ENCODE measurements at places on chromosomes 11 and 22. TPM values are rescaled to one million over a fixed set of nuclear protein-coding genes. Genes with fewer than 3 reads are reported as not detected.

- DNase-seq, result no peak
Observed at GRCh38 chr11:119100994-119101758, 477 bp downstream of the DPAGT1 start.

GRCh38 chr11:4543561-4543960 lies 1.4 kb upstream of the OR52M1 start:
- DNase-seq, result no peak

DNA sequence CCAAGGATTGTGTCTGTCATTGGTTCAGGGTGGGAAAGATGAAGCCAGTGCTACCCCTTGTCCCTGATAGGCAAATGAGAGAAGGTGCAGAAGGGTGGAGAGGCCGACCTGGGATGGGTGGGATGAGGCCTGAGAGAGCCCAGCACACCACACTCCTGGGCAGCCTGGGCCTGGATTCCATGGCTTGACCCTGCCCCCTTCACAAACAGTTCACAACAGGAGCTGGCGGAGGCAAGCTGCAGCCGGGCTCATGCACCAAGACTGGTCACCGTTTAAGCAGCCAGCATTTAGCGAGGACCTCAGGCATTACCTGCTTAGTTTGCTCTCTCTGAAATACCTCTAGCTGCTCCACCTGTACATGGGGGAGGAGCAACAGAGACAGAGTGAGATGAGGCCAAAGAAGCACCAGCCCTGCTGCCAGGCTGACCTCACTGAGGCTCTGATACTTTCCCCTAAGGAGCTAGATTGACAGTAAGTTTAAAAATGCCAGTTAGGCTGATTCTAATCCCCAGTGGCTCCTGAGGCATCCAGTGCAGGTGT lies 13.5 kb downstream of the IL18BP start:
- no peak for DNase-seq

GRCh38 chr22:29727131-29727523 lies 7.3 kb downstream of the CABP7 start:
- peak; percentile 37 for DNase-seq

DNA sequence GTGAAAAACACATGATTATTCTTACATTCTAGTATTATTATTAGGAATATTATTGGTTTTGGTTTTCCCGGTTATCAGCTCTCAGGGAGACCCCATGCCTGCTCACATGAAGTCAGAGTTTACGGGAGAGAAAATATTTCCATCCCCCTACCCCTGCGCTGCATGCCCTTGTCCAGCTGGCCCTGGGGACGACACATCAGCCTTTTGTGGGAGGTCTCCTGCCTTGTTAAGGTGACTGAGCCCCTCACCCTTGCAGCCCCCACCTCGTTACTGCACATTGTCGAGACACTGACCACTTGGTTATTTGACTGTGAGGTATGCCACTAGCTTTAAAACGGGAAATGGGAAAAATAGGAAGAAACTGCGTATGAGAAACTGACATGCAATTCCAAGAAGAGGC lies 63.0 kb downstream of the PARVG start:
- DNase-seq, result no peak

GRCh38 chr11:68314203-68315170 lies 2.1 kb downstream of the LRP5 start:
- peak; percentile 77 for DNase-seq

DNA sequence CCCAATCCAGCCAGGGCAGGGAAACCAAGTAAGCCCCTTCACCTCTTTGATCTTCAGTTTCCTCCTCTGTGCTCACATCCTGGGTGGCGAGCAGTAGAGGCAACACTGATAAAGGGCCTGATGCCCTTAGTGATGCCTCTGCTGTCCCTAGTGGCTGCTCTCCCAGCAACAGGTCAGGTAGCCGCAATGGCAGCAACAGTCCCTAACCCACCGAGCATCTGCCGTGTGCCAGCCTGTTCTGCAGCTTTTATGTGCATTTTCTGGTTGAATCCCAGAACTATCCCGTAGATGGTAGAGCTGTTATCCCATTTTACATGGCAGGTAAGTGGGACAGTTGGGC lies 5.2 kb downstream of the SCYL1 start:
- DNase-seq, result no peak

DNA sequence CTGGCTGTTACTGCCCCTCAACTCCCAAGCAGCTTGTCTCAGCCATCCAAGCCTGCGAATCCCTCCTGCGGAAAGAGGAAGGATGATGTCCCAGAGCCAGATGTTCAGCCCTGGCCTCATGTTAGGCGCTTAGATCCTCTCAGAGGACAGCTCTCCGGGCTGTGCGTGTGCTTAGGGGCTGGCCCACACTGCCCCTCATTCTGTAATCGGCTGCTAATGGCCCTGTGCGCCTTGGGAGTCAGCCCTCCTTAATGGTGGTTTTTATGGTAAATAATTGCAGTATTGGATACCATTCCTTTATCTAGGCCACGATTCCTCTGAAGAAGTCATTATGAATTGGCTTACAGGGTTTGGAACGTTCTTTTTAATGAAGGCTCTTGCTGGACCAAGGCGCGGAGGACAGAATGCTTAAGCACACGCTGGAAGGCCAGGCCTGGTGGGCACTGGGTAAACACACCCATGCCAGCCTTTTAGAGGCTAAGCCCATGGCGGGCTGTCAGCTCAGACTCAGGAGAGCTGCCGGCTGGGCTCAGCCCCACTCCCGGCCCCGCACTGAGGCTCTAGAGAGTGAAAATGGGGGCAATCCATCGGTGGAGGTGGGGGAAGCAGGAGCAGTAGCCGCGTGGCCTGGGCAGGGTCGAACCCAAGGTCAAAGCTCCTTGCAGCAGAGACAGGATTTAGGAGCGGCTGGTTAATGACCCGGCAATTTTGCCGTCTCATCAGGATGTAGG lies 1157.5 kb downstream of the BRD1 start:
- DNase-seq, result no peak

GRCh38 chr11:40186437-40187263 lies 1272.8 kb downstream of the LRRC4C start:
- DNase-seq, result peak; percentile 27

- no peak for DNase-seq
Observed at GRCh38 chr11:75518204-75518549, 7.6 kb downstream of the GDPD5 start.

DNA sequence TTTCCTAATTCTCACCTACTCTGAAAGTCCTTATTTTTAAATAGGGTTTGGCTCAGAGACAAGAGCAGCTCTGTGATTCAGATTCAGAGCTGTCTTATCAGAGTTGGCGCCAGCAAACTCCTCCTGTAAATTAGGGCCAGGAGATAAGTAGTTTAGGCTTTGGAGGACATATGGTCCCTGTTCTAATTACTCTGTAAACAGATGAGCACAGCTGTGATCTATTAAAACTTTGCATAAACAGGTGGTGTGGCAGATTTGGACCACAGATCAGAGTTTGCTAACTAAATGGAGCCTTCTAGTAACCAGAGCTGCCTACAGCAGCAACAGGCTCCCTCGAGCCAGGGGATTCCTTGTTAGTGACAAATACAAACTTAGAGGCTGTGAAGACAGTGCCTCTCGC lies 27.9 kb downstream of the YPEL1 start:
- peak; percentile 87 for DNase-seq

DNA sequence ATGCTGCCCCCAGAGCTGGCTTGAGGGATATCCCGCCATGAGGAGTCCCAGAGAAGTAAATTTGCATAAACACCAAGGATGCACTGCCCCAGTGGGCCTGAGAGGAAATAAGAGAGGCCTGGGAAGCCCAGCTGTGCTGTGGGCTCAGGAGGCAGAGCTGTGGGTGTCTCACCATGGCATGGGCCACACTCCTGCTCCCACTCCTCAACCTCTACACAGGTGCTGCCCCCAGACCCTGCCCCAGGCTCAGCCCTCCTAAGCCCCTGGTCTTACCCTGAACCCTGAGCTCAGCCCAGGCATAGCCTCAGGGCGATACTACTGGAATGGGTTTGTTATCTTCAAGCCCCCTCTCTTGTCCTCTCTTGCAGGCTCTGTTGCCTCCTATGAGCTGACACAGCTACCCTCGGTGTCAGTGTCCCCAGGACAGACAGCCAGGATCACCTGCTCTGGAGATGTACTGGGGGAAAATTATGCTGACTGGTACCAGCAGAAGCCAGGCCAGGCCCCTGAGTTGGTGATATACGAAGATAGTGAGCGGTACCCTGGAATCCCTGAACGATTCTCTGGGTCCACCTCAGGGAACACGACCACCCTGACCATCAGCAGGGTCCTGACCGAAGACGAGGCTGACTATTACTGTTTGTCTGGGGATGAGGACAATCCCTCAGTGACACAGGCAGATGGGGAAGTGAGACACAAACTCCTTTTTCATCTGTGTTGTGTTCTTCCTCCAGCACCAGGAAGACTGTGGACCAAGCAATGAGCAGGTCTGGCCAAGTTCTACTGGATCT lies 59.9 kb downstream of the GGTLC2 start:
- DNase-seq, result no peak

GRCh38 chr22:47032956-47033647 lies 270.7 kb downstream of the TBC1D22A start:
- DNase-seq, result no peak

- DNase-seq, result no peak
Observed at GRCh38 chr11:126772267-126772666, 228.3 kb downstream of the KIRREL3 start.

The PRG3 gene
- total RNA-seq, result 0.41 TPM

The MS4A3 gene
- total RNA-seq, result 0.62 TPM

The PKNOX2 gene
- total RNA-seq, result 12.3 TPM

The SORL1 gene
- total RNA-seq, result 20.8 TPM

The MMP13 gene
- not detected for total RNA-seq

The BRSK2 gene
- 0.41 TPM for total RNA-seq

The DGAT2 gene
- 0.62 TPM for total RNA-seq

The P4HA3 gene
- 1.8 TPM for total RNA-seq

The MALAT1 gene
- total RNA-seq, result 27,133 TPM
